Dermis microvascular lymphatic vessel endothelial cell (primary cell): ENCODE measurements at places on chromosomes 5 and 9.

DNA sequence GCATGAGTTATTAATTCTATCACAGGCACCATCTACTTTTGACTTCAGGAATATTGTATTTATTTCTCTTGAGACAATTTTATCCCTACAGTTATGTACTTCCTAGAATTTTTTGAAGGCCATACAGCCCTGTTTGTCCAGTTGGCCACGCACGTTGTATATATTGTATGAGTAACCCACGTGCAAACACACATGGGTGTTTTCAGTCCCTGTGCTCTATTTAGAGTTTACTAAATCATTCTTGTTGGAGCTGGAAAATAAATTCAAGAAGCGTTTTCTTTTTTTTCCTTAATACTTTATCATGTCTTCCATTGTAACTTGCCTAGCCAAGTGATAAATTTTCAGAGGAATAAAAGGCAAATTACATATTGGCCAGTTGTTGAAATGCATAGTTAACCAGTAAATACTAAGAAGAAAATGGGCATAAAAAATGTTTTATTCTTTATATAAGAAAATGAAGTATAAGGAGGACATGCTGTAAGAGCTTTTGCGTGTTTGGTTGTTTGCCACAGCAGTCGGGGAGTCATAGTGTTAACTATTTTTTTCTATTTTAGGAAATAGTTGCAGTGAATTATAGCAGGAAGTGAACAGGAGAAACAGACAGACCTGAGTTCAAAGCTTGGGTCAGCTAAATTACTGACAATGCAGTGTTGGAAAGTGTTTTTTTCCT is 86.4 kb upstream of the MINAR2 start:
- DNase-seq, result no peak

- DNase-seq, result no peak
Measured at GRCh38 chr5:142683881-142684505, 1.9 kb downstream of the FGF1 start.

DNA sequence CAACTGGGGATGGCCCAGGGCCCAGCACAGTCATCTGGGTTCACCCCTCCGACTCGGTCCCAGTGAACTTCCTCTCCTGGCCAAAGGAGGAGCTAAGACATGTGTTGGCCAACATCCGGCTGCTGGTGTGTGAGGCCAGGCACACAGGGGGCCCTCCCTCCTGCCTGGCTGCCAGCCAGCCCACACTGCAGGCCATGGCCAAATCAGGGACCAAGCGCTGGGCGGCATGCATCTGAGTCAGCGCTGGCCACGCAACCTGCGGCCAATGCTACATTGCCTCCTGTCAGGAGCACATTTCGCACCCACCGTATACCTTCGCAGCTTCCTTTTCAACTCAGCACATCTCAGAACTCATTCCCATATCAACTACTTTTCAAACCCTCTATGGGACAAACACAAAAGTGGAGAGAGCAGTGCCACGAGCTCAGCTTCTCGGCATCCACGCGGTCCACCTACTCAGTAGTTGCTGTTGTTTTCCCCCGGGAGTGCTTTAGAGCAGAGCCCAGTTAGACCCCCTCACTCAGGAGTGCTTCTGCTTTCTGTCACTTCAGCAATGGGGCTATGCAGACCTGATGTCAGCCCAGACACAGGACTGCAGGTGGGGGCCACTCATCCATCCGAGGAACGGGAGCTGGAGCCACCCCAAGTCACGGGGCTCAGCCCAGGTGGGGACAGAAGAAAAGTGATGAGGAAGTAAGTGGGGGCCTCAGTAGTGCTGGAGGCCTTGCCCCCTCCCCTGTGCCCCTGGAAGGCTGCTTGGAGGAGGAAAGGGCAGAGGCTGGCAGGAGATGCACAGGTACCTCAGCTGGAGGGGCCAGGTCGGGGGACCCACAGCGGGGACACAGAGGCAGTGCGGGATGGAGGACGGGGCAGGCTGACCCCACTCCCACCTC is 13.9 kb downstream of the NINJ1 start:
- peak; percentile 91 for DNase-seq

- DNase-seq, result no peak
Measured at GRCh38 chr9:14849851-14850250, 60.4 kb downstream of the FREM1 start.

DNA sequence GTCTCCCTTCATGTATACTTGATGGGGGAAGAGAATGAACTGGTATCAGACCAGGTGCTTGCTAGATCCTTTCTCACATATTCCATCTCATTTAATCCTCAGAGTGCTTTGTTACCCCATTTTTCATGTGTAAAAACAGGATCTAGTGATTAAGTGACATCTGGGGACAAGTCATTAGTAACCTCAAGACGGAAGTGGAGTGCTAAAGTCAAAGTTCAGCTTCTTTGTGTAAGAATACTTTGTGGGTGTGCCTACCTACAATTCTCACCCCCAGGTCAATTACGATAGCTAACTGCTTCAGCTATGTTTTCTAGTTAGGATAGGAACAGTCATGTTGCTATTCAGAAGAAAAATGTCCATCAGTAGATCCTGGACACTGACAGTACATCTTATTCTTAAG is 3.1 kb upstream of the FAM120AOS start:
- DNase-seq, result no peak

GRCh38 chr5:19891658-19892057 is 96.3 kb downstream of the CDH18 start:
- DNase-seq, result no peak

DNA sequence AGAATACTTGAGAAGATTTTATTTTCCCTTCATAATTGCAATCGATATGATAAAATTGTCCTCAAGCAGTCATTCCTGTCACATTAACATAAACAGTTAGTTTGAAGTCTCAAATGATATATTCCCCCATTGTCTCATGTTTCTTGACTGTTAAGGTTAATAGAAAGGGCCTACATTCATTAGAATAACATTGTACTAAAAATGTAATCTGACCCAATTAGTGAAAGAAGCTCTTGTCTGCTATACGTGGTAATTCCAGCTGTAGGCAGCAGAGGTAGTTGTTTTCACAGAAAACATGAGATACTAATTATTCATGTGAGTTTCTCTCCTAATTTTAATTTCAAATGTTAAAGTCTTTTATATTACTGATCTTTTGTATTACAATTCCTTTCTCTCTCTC is 25.9 kb upstream of the AP3B1 start:
- DNase-seq, result peak; percentile 49

DNA sequence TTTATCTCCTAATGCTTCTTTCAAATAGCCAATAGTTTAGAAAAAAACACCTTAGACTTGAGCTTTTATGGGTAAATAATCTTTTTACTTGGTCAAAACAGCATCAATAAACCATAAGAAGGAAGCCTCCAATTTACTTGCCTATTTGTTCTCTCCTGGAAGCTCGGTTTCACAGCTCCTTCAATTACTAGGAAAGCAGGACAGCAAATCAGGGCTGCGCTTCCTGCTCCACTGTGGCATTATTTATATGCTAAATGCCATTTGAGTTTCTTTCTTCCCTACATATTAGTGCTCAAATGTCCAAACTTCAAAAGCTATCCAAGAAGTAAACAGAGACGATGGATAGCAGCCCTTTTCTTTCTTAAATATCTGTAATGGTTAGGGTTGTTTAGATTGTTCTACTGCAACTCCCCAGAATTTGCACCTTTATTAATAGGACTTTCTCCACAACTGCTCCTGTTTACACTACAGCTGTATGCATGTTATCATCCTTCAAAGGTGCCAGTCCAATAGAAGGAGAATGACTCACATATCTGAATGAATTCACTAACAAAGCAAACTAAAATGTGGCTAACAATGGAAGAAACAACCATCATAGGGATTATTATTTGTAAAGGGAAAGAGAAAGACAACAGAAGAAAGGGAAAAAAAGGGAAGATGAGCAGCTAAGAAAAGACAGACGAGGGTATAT is 58.7 kb downstream of the MED27 start:
- no peak for DNase-seq

DNA sequence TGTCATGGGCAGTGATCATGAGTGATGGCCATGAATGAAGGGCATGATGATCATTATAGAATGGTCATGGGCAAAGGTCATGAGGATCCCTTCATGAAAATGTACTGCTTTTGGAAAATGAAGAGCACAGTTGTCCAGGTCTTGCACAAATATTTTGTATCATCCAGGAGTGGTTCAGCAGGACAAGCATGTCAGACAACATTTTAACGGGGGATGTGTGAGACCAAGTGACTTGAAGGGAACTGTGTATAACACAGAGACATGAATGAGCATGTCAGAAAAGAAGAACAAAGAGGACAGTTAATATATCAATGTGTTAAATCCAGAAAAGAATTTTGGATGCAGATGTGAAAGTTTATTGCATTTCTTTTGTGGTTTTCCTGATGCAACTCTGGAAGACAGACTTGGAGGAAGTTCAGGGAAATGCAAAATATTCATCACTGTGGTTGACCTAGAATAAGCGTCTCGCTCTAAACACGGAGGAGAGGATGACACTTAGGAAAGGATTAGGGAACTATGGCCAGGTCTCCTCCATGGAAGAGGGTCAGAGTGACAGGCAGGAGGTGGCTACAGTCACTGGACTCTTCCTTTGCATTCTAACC is 116.1 kb upstream of the IRX4 start:
- DNase-seq, result no peak

DNA sequence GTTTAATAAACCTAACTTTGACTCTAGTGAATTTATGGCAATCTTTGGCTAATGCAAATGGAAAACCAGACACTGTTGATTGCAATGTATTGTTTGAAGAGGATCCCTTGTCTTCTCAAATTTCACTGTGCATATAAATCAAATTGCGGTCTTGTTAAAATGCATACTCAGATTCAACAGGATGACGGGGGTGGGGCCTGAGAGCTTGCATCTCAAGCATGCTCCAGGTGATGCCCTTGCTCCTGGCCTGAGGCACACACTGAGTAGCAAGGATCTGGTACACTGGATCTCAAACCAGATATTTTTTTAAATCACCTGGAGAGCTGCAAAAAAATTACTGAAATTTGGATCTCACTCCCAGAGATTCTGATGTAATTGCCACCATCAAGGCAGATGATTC is 463.7 kb downstream of the DNAH5 start:
- no peak for DNase-seq

- no peak for DNase-seq
Measured at GRCh38 chr9:116491659-116492058, 195.4 kb upstream of the TRIM32 start.

DNA sequence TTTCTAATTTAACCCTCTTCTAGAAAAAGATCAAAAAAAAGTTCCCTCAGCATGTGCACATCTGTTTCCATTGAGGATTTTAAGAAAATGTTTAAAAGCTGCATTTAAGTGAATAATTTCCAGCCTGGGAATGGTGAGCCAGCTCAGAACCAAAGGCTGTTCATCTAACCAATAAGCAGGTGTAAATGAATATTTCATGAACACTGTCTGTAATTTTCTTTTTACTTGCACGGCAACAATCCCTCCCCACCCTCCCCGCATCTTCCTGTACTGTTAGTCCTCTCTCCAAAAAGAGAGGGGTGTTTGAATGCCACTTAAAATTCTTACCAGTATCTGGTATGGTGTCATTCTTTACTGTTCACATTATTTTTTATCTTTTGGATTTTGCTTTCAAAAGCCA is 425.6 kb downstream of the PDE4D start:
- DNase-seq, result no peak

GRCh38 chr9:108535526-108535925 is 320.3 kb downstream of the ACTL7B start:
- no peak for DNase-seq
